ENCODE measurements at places on chromosomes 3 and 15.

- no peak for DNase-seq
Observed at GRCh38 chr3:7630925-7631324, 770.0 kb downstream of the GRM7 start.

GRCh38 chr15:28889346-28889745, 3.6 kb downstream of the APBA2 start:
- no peak for DNase-seq

DNA sequence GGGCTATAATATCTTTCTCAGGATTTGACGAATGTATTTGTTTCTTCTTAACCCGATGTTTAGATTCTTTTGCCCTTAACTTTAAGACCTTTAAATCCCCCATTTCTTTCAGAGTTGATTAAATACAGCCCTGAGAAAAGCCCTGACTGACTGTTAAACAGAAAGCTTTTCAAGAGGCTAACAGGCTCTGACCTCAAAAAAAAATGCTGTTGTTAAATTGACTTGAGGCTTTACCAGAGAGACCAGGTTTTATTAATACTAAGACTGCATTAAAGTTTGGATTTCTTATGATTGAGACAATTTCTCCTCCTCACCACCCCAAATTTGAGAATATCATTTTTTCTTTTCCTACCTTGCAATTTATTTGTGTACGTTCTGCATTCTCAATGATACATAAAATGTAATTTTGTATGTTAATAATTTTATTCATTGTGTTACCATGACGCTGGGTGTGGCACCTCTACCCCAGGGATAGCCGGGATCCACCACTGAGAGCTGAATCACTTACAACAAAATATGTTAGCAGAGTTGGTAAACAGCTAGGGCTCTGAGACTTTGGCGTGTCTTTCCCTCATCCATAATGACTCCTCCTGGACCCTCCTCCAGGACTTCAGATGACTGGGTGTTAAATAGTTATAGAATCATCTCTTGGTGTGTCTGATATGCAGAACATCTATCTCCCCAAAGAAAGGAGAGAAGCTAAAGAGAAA, 753.5 kb downstream of the NAALADL2 start:
- DNase-seq, result no peak

GRCh38 chr3:38022301-38022700, 7.1 kb downstream of the PLCD1 start:
- DNase-seq, result no peak

DNA sequence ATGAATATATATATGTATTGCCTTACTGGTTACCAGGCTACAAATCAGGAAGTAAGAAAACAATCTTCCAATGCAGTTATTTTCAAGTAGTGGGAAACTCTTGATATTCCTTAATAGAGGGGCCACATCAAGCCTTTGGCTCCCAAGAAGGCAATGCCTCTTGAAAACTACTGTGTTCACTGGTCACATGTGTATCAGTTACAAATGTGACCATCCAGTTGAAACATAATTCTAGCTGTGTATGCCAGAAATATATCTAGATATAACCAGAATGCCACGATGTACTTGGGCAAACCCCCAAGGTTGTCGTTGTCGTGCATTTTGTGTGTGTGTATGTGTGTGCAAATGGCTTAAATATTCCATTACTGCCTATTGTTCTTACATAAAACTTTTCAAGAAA, 200.8 kb downstream of the SUCLG2 start:
- no peak for DNase-seq

GRCh38 chr15:85679231-85679630, 115.5 kb downstream of the KLHL25 start:
- no peak for DNase-seq

- DNase-seq, result no peak
Observed at GRCh38 chr3:57974796-57975388, 33.3 kb upstream of the FLNB start.

DNA sequence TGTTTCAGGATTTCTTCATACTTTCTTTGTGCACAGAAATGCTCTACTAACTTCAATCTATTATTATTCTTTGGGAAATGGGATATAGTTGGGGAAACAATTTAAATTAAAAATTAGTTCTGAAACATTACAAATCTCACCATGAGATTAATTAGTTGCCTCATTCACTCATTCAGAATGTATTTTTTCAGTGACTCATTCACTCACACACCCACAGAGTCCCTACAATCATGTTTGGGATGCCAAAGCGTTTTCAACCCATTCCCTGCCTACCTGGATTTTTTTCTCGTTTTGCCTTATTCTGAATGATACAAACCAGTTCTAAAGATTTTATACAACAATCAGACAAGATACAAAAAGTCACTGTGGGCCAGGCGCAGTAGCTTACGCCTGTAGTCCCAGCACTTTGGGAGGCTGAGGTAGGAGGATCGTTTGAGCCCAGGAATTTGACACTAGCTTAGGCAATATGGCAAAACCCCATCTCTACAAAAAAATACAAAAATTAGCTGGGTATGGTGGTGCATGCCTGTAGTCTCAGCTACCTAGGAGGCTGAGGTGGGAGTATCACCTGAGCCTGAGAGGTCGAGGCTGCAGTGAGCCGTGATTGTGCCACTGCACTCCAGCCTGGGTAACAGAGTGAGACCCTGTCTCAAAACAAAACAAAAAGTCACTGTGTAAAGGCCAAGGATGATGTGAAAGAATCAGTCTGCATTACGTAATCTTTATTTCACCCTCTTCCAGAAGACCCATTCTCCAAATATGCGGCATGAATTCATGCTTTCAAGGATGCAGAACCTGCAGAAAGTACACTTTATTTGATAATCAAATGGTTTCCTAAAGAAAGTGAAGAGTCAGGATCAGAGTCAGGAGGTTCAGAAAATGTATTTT, 34.8 kb upstream of the ARHGEF3 start:
- DNase-seq, result no peak

GRCh38 chr3:122944671-122945161, 82.8 kb downstream of the SEMA5B start:
- DNase-seq, result no peak

All from CD4-positive, alpha-beta T cell treated with Interleukin-4 for 1 hour (primary cell).